ENCODE measurements at places on chromosomes 3 and 15. TPM values are rescaled to one million over a fixed set of nuclear protein-coding genes. Genes with fewer than 3 reads are reported as not detected.

DNA sequence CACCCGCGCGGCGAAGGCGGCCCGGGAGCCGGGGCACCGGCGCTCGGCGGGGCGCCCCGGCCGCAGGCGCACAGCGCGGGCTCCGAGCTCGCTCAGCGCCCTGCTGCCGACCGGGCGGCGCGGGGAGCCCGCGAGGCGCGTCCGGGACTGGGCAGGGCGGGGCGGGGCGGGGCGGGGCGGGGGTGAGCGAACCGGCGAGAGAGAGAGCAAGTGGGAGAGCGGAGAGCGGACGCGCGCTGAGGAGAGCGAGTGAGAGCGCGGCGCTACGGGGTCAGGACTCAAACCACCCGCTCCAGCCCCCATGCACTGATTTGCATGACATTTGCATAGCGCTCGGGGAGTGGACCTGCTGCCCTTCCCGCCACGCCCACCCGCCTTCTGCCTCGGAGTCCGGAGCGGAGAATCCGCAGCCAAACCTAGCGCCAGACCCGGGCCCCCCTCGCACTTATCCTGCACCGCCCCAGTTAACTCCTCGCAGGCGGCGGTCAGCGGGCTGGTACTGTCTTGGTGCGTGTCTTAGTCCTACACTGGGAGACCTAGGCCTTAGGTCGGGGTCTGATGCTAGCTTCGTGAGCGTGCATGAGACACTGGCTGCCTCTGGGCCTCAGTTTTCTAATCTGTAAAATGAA lies at the start of gene MYLK:
TSS of gene MYLK (minus strand) at position 130 of the 629 bp plus-strand sequence. CDS start 90,491 bp downstream, outside the sequence.
- peak; percentile 85 for DNase-seq

GRCh38 chr3:34793057-34793456 lies 846.3 kb upstream of the ARPP21 start:
- DNase-seq = no peak

DNA sequence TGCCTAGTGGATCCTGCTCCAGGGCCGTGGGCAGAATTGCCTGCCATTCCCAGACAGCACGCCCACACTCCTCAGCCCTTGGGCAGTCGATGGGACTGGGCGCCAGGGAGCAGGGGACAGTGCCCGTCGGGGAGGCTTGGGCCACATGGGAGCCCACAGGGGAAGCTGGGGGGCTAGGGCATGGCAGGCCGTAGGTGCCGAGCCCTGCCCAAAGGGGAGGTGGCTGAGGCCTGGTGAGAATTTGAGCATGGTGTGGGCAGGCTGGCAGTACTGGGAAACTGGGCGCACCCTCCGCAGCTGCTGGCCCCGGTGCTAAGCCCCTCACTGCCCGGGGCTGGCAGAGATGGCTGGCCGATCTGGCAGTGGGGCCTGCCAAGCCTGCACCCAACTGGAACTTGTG lies 1225.9 kb upstream of the EPHA6 start:
- no peak for DNase-seq

PLAAT1 gene
- 1.4 TPM for total RNA-seq

- DNase-seq = no peak
Measured at GRCh38 chr3:8576436-8576835, 68.2 kb downstream of the SSUH2 start.

TM4SF18 gene
- total RNA-seq = 2.4 TPM

- no peak for DNase-seq
Measured at GRCh38 chr3:133441867-133442270, 42.0 kb downstream of the BFSP2 start.

- no peak for DNase-seq
Measured at GRCh38 chr15:74752531-74752930, 3.9 kb downstream of the CYP1A2 start.

FMN1 gene
- 2.3 TPM for total RNA-seq

DNA sequence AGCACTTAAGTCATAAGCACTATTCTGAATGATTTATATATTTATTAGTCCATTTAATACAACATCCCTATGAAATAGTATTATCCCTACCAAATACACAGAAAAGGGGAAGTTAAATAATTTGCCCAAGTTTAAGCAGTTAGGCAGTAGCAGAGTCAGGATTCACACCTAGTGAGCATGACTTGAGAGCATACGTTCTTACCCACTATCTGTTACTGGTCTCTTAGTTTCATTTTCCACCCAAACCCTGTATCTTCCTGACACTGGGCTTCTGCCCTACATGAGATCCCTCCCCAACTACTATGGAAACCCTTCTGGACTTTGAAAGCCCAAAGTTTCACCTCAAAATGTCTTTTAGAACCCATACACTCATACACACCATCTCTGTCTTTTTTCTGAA lies 4.4 kb upstream of the ATOSA start:
- no peak for DNase-seq

DNA sequence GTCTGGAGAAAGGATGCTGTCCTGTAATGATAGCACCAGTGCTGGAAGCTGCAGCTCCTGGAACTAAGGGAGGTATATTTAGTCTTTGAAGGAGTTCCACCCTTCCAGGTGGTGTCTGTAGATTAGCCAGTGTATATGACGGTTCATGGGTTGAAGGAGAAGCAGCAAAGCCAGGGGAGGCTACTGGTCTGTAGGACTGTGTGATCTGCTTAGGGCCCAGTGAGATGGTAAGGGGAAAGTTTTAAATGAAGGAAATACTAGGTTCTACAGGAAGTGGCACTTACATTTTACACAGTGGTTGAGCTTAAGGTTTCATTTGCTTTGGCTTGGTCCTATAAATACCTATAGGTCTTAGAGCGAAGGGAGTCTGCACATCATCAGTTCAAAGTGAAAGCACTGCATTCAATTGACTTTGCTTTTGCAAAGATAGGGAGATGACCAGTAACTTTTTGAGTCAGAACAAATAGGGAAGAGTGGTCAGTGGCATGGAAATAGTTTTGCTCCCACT lies 5.6 kb downstream of the SLC25A38 start:
- DNase-seq = no peak

- DNase-seq = no peak
Measured at GRCh38 chr3:187811585-187812250, 66.5 kb upstream of the BCL6 start.

DNA sequence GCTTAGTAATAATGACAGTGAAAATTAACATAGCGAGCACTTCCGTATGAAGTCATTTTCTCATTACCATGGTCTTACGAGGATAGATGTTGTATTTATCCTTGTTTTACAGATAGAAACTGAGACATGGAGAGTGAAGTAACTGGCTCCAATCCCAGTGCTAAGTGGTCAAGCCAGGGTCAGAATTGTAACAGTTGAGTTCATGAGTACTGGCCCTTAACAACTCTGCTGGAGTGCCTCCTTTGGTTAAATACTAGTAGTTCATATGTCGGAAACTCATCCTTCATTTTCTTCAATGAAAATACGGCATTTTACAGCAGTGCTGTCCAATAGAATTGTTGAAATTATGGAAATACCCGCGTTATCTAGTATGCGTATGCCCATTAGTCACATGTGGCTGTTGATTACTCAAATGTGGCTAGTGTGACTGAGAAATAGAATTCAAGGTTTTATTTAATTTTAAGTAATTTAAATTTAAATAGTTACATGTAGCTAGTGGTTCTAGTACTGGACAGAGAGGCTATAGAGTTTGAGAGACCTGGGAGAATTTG lies 32.5 kb downstream of the FNDC3B start:
- no peak for DNase-seq

- no peak for DNase-seq
Measured at GRCh38 chr15:47954196-47954595, 166.6 kb upstream of the SLC24A5 start.

GRCh38 chr3:121482660-121483059 lies 63.1 kb downstream of the POLQ start:
- DNase-seq = no peak

DNA sequence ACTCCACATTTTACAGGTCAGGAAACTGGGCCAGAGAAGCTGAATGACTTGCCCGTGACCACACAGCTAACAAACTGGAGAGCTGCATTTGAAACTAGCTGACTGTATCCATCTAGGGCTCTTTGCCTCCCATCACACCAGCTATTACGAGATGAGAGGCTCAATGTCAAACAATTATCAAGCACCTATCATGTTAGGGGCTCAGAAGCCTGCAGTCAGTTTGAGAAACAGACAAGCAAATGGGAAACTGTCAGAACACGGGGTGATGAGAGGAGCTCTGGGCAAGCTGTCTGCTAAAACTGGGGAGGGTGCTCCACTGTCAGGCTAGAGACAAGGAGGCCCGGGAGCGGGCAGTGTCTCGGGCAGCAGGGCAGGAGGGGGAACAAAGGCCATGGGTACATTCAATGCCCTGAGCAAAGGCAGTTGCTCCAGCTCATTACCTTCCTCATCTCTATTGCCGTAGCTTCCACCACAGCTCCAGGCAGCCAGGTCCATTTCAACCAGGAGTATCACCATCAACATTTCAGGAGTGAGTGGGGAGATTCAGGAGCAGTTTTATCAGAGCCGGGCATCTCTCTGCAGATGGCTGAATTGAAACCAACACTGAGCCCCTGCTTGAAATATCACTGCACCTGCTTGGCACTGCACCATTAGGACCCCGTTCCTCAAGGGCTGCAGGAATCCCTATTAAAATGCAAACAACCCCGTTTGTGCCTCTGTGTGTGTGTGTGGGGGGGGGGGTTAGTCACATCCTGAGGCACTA lies 122.6 kb downstream of the RAB11A start:
- no peak for DNase-seq

- no peak for DNase-seq
Measured at GRCh38 chr15:70801109-70801508, 37.8 kb upstream of the UACA start.

DNA sequence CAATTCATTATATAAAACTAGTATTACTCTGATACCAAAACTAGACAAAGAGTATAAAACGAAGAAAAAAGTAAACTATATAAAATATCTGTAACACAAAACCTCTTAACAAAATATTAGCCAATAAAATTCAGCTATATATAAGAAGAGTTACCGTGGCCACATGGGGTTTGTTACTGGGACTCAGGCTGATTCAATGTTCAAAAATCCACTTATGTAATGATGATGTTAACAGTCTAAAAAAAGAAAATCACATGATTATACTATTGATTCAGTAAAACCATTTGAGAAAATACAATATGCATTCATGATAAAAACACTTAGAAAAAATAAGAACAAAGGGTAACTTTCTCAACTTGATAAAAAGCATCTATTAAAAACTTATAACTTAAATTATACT lies 18.3 kb downstream of the P2RY1 start:
- no peak for DNase-seq

ZKSCAN7 gene
- total RNA-seq = 4.1 TPM

GRCh38 chr3:88188436-88188835 lies 38.7 kb downstream of the C3orf38 start:
- DNase-seq = no peak

GP9 gene
- total RNA-seq = not detected

GRCh38 chr3:42306499-42306898 lies 40.5 kb upstream of the CCK start:
- no peak for DNase-seq

- DNase-seq = no peak
Measured at GRCh38 chr3:9909221-9910013, 6.8 kb downstream of the IL17RE start.

- no peak for DNase-seq
Measured at GRCh38 chr3:62625268-62625667, 249.9 kb downstream of the CADPS start.

NR1I2 gene
- 0.08 TPM for total RNA-seq

GRCh38 chr15:53665930-53666329 lies 93.5 kb downstream of the WDR72 start:
- DNase-seq = no peak

- DNase-seq = no peak
Measured at GRCh38 chr3:191020730-191021396, 158.4 kb upstream of the GMNC start.

PAK6 gene
- 0.09 TPM for total RNA-seq

LRRIQ4 gene
- not detected for total RNA-seq

DNA sequence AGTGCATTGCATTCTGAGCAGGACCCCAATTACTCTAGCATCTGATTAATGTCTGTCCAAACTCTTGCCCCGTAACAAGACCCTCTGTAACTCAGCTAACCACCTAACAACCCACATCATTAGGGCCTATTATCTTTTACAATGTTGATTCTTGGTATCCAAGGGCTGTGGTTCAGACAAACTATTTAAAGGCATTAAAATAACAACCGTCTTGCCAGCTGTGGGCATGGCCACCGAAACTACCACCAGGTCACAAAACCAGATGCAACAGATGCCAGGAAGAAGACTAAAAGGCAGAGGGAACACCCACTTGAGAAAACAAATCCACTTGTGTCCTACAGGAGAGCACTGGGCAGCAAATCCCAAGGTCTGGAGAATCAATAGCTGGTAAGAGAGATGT lies 262.9 kb downstream of the ERC2 start:
- no peak for DNase-seq

CDC25A gene
- 36.0 TPM for total RNA-seq

DNA sequence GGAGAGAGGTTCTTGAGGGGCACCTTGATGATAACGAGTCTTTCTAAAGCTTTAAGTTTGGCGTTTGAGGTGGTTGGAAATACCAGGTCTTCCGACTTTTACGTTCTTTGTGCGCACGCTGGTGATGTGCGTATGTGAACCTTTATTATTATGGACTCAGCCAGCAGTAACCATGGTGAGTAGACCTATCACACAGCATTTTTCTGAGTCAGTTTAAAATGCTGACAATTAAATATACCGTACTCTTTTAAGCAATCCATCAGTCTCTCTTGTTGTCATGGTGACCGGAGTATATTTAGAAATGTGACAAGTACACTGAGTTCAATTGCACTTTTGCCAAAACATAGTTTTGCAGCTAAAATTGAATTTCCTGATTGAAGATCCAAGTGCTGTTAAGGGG lies 172.2 kb downstream of the LPP start:
- DNase-seq = no peak

GRCh38 chr3:100973594-100973993 lies 19.6 kb downstream of the ABI3BP start:
- no peak for DNase-seq

GRCh38 chr3:109057056-109057455 lies 60.9 kb downstream of the MORC1 start:
- no peak for DNase-seq

- no peak for DNase-seq
Measured at GRCh38 chr15:22925875-22926274, 54.3 kb downstream of the CYFIP1 start.

DNA sequence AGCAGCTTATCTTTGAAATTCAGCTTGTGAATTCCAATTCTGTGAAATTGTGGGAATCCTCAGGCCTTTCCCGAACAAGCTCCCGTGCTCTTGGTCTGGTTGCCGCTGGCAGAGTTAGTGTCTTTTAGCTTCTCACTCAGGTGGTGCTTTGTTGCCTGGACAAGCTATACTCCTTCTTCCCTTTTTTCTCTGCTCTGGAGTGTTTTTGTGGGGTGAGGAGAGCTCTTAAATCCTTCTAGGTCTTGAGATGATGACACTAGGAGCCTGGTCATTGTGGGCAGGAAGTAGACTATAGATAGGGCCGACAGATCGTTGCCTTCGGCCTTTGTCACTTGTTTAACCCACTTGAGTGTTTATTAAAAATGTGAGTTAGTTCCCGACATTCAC lies 93.8 kb downstream of the SLCO3A1 start:
- no peak for DNase-seq

LRTM1 gene
- not detected for total RNA-seq

GRCh38 chr3:122168044-122168443 lies 15.4 kb upstream of the CASR start:
- DNase-seq = no peak

Data from SJSA1 (cell line).